ENCODE measurements at places on chromosomes 6 and 20.

DNA sequence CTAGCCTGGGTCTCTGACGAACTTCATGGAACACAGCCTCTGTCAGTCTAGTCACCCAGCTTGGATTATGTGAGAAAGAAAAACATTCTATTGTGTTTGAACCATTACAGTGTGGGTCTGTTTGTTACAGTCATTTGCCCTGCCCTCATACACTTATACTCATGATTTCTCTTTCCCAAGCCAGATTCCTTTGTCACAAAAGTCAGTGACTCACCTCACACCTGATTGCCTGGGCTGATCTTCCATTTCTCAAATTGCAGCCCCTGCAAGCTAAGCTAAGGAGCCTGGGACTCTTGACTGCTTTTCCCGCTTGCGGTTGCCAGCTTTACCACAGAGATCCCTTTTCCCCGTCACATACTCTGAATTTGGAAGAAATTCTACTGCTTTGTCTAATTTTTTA is 395.9 kb downstream of the SAMD5 start:
- DNase-seq: no peak

- no peak for DNase-seq
Observed at GRCh38 chr6:13694562-13694961, 17.1 kb downstream of the RANBP9 start.

GRCh38 chr20:50267041-50267865 is 76.6 kb downstream of the CEBPB start:
- DNase-seq: no peak

GRCh38 chr20:14782731-14783130 is 445.3 kb upstream of the FLRT3 start:
- no peak for DNase-seq

- DNase-seq: no peak
Observed at GRCh38 chr6:42028234-42029061, 21.9 kb upstream of the TAF8 start.

GRCh38 chr6:152598421-152598820 is 38.7 kb downstream of the SYNE1 start:
- no peak for DNase-seq

DNA sequence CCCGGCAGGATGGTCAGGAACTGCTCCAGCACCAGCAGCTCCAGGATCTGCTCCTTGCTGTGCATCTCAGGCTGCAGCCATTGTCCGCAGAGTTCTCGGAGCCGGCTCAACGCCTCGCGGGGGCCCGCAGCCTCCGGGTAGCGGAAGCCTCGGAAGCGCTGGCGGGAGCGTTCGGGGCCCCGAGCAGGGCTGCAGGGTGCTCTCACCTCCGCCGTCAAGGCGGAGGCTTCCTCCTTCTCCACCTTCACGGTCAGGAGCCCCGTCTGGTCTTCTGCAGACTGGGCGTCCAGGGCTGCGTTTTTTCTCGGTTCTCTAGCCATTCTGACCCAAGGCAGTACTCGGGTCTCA is 434 bp downstream of the ZKSCAN4 start:
- no peak for DNase-seq

- DNase-seq: no peak
Observed at GRCh38 chr6:8731874-8732273, 296.5 kb upstream of the SLC35B3 start.

GRCh38 chr20:57964011-57964862 is 254.4 kb upstream of the PMEPA1 start:
- no peak for DNase-seq

DNA sequence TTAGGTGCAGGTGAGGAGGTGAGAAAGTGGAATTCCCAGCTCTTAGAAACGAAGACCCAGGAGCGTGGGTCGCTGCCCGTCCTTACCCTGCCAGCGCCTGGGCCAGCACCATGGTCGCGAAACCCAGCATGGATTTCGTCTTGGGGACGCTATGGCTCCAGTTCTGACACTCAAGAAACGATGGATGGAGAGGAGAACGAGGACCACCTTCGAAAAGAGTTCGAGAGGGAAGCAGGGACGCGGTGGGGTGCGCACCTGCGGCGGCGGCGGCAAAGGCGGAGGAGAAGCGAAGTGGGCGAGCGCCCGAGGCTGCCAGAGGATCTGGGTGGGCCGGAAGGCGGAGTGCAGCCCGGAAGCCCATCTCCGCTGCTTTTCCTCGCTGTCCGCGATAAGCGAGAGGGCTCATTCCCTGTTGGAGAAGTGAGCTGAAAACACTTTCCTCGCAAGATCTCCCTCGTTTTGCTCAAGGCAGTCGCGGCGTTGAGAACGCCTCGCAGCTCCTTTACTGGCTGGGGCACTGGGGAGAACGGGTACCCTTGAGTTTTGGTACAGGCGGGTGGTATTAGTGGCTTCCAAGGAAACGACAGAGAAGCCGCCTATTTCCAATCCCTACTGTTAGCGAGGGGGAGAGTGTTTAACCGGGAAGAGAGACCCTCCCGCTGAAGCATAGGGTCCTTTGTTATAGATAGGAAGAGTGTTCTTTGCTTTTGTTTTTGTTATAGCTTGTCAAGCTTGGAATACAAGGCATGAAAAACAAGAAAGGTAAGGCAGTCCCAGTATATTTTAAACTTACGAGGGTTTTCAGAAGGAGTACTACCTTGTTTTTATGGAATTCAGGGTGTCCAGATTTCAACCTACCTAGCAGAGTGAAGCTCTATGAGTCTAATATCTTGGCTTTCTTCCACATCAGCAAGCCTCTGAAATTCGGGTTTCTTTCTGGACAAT is 109.5 kb downstream of the TRIM27 start:
- DNase-seq: no peak

- DNase-seq: no peak
Observed at GRCh38 chr20:54681869-54682268, 206.5 kb downstream of the DOK5 start.

- no peak for DNase-seq
Observed at GRCh38 chr6:144534180-144534579, 249.0 kb downstream of the UTRN start.

DNA sequence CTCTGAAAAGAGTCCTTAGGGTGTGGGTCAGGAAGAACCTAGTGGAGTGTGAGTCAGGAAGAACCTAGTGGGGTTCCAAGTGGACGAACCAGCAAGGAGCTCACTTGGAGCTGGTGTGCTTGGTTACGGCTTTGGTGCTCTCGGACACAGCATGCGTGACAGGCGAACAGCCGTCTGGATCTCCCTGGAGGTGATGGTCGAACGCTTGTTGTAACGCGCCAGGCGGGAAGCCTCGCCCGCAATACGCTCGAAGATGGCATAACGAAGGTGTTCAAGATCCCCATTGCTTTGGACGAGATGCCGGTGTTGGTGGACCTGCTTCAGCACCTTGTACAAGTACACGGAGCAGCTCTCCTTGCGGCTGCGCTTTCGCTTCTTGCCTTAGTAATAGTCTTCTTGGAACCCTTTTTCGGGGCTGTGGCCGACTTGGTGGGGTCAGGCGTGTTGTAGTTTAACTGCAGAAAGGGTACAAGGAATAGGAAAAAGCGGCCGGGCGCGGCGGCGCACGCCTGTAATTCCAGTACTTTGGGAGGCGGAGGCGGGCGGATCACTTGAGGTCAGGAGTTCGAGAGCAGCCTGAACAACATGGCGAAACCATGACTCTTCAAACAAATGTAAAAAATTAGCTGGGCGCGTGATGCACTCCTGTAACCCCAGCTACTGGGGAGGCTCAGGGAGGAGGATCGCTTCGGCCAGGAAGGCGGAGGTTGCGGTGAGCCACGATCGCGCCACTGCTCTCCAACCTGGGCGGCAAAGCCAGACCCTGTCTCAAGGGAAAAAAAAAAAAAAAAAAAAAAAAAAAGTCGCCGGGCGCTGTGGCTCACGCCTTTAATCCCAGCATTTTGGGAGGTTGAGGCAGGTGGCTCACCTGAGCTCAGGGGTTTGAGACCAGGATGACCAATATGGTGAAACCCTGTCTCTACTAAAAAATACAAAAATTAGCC is 48.0 kb downstream of the OR2B2 start:
- no peak for DNase-seq

DNA sequence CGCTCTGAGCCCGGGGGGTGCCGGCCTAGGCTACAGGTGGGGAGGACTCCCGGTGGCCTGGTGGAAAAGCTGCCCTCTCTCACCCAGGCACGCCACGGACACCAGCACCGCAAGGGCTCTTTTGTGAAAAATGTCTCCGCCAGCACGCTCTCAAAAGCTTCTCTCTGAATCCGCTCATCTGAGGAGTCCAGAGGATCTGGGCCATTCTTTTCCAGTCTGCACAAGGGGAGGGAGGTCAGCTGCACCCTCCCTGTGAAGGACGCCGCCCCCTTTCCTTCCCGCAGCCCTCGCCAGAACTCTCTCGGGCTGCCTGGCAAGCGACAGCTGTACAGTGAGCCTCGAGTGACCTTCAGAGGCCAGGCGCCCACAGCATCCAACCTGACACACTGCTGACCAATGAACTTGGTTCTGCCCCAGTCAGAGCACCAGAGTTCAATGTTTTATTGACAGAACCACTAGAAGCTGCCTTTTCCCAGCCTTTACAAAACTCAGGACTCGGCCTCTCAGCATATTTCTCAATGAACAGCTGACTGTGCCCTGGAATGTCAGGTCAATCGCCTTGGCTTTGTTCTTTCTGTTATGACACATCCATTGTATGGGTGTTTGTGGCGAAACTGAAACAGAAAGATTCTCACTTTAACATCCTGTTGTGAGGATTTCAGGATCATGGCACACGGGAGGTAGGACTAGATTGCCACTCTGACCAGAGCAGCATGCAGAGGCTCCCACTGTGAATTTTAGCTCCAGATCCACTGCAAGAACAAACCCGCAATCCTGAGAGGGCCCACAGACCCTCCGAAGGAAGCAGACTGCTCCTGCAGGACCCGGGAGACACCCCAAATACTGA is 26.7 kb downstream of the SERPINB9 start:
- no peak for DNase-seq

GRCh38 chr20:43974695-43975094 is 60.0 kb downstream of the TOX2 start:
- no peak for DNase-seq

DNA sequence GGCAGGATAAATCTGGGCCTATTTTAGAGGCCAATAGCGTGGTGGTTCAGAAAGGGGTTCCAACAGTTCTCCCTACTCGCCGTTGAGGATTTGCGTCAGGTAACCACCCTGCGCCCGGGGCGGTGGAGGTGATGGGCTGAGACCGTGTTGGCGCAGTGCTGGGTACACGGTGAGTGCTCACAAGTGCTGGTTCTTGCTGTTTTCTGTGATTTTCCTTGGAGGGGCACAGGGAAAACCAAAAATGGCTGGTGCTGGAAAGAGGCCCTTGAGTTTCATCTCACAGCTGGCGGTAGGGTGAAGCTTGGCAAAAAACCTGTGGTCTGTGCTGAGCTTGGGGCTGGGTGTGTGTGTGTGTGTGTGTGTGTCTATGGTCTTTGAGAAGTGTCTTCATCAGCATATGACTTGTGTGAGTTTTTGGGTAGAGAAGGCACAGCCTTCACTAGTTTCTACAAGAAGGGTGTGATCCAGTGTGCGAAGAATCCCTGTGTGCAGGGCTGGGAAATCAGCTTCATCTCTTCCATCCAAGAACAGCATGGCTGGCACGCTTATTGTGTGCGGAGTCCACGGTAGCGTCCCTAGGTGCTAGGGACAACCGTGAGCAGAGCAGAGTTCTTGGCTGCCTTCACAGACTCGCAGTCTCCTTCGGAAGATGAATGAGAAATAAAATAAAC is 35.3 kb upstream of the SCRT2 start:
- DNase-seq: no peak

- DNase-seq: no peak
Observed at GRCh38 chr20:17077030-17077429, 149.8 kb upstream of the PCSK2 start.

DNA sequence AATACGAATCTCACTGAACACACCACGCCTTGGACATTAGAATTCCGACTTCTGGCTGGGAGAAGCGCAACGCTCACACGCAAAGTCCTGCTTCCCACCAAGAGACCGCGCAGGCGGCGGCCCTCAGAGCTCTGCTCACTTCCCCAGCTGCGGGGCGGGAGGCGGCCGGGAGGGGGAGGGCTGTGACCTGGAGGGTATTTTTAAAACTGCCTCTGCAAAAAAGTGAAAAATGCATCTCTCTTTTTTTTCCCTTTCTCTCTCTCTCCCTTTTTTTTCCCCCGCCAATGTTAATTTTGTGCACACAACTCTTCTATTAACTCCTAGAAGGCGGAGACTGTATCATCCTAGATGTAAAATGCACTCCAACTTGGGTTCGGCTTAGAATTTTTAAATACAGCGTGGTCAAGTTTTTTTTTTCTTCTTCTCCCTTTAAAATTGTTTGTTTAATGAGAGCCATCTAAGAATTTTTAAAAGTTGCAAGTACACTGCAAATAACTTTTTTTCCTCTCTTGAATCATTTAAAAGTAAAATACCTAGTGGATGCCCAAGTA is 66.4 kb downstream of the STX11 start:
- no peak for DNase-seq

- no peak for DNase-seq
Observed at GRCh38 chr6:146047371-146047770, 18.5 kb downstream of the GRM1 start.

GRCh38 chr6:122609881-122610689 is at the start of gene PKIB:
PKIB (plus strand) TSS chr6:122610405; CDS start chr6:122717795, 107,390 bp downstream.
- DNase-seq: no peak

GRCh38 chr6:126335210-126335609 is 4.7 kb upstream of the CENPW start:
- no peak for DNase-seq

DNA sequence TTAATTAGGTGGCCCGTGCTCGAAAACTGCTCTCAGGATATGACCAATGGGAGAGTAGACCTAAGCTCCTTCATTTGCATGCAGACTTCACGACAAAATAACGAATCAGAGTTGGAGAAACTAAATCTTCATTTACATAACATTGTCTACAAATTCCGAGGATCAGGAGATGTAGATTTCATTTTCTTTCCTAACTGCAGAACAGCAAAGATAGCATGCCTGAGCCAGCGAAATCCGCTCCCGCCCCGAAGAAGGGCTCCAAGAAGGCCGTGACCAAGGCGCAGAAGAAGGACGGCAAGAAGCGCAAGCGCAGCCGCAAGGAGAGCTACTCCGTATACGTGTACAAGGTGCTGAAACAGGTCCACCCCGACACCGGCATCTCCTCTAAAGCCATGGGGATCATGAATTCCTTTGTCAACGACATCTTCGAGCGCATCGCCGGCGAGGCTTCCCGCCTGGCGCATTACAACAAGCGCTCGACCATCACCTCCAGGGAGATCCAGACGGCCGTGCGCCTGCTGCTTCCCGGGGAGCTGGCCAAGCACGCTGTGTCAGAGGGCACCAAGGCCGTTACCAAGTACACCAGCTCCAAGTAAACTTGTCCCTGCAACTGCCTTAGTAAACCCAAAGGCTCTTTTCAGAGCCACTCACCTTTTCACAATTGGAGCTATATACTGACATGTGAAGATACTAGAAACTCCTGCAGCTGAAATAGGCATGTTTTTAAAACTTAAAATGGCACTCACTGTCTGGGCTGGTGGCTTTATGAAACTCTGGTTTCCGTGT is 96.5 kb downstream of the HFE start:
- no peak for DNase-seq

DNA sequence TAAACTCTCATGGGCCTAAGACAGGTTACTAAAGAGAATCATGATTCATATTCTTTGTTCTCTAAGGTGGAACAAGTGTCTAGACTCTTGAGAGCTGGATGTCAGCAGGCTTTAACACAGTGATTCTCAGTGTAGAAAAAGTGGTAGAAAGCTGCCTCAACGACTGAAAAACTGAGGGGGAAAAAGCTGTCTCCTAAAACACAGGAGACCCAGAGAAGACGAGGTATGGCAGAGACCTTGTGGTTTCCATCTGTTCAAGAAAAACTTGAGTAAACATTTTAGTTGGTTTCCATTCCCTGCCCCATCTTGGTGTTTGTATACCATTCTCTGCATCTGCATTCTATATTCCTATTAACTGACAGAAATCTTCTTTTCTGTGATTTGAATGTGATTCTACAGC is 57.6 kb upstream of the MAP3K7 start:
- no peak for DNase-seq

GRCh38 chr6:16511723-16512489 is 249.4 kb downstream of the ATXN1 start:
- no peak for DNase-seq

- DNase-seq: no peak
Observed at GRCh38 chr6:50791900-50792508, 26.7 kb upstream of the TFAP2B start.

Data from activated T-helper 1 cell treated with anti-CD3 and anti-CD28 coated beads, Interleukin-2, amount 50 U/mL, for 16 hours (primary cell).